GM13976 (cell line): ENCODE measurements at places on chromosomes 12 and 14.

DNA sequence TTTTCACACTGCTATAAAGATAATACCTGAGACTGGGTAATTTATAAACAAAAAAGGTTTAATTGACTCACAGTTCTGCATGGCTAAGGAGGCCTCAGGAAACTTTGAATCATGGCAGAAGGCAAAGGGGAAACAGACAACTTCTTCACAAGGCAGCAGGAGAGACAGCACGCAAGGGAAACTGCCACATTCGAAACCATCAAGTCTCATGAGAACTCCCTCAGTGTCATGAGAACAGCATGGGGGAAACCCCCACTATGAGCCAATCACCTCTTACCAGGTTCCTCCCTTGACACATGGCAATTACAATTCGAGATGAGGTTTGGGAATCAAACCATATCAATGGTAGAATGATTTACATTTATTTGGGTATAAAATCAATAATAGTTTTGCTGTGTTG is 558.5 kb downstream of the TMTC2 start:
- no peak for DNase-seq

DNA sequence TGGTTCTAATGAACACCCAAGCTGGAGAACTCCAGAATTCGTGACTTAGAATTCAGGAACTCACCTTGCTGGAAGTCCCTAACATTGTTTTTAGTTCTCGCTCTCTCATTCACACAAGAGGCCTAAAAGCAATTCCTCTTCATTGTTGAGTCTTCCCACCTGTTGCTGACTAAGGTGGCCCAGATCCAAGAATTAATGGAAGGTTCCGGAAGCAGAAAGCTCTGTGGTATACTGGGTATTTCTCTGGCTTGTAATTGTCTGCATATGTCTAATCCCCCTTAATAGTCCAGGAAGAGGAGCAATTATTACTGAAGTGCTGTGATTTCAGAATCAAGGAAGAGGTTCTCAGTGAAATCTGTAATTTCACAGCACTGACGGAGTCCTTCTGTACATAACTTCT is 31.4 kb downstream of the TMEM233 start:
- DNase-seq, result no peak

DNA sequence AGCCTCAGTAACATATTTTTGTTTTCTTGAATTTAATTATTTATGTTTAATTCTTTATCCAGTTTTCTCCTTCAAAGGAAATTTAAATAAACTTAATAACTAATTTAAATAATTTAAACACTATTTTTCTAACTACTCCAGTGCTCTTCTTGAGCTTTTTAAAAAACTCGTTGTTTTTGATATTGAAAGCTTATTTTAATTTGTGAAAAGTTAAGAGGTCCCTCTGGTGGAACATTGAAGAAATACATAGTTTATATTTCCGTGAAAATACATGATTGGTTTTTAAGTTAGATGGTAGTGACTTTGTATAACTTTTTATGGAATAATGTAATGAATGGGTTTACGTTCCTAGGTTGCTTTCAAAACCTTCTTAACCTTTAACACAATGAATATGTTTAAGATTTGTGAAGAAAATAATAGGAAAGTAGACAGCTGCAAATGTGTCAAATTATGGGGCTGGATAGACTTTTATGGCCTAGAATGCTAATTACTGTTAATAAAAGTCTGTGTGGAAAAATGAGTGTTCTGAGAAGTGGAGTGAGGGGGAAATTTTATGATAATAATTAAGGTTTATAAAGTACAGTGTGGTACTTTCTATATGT is 45.9 kb upstream of the MSRB3 start:
- DNase-seq, result peak; percentile 33

GRCh38 chr14:99729991-99730875 is 46.1 kb downstream of the CYP46A1 start:
- DNase-seq, result peak; percentile 91

- DNase-seq, result peak; percentile 81
Measured at GRCh38 chr12:57899010-57899662, 42.2 kb upstream of the ATP23 start.

- no peak for DNase-seq
Measured at GRCh38 chr12:14756334-14757143, 46.7 kb downstream of the WBP11 start.

DNA sequence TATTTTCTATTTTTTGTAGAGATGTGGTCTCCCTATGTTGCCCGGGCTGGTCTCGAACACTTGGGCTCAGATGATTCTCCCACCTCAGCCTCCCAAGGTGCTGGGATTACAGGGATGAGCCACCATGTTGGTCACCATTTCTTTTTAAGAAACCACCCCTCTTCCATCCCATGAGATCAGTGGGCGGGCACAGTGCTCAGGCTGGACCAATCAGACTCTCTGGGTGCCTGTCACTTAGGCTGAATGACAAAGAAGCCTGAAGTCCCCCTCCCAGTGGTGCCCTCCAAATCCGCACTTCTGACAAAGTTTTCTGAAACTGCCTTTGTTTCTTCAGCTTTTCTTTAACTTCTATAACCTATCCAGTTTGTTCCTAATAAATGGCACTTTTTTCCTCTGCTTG is 48.2 kb downstream of the CALM1 start:
- no peak for DNase-seq

- no peak for DNase-seq
Measured at GRCh38 chr12:79848339-79848738, 86.6 kb downstream of the PPP1R12A start.

GRCh38 chr14:20970983-20971704 is 15.9 kb downstream of the RNASE2 start:
- peak; percentile 88 for DNase-seq

DNA sequence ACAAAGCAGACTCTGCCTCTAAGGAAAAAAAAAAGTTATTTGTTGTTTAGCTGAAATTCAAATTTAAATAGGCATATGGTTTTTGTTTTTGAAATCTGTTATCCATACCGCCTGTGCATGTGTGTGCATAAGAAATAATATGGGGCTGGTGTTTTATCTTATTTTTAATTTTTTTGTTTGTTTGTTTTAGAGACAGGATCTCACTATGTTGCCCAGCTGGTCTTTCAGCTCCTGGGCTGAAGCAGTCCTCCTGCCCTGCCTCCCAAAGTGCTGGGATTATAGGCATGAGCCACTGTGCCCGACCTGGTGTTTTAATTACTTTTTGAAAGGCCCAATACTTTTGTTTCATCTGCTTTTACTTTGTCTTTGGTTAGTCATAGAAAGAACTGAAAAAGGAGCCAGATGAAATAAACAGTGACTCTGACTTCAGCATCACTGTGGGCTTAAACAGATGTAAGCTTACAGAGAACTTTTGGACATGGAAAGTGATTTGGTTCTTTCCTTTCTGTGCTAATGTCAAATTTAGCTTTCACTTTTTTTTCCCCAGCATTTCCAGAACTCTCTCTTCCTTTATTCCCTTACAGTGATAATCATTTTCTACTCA is 37.2 kb downstream of the SUPT16H start:
- no peak for DNase-seq
